NCI-H2227 treated with DMSO at 0.1 percent for 48 hours (cell line): ENCODE measurements at places on chromosomes 4 and X.

DNA sequence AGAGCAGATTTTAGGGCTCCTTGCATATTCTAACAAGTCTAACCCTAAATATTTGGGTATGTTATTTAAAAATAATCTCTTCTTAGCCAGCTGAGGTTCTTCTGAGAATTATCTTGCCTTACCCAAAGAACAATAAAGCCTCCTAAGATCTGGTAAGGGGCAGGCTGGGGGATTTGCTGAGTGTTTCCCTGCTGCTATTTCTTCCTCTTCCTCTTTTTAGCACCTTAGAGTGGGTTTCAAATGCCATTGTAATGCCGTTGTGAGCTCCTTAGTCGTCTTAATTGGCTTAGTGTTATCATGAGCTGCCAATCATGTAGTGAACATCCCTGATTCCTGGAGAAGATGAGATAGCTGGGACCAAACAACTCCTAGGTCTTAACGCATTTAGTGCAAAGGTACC is 15.4 kb downstream of the STOX2 start:
- no peak for DNase-seq

- no peak for DNase-seq
Measured at GRCh38 chrX:151384807-151385206, 12.2 kb upstream of the VMA21 start.

GRCh38 chr4:132955146-132955545 is 193.9 kb upstream of the PCDH10 start:
- DNase-seq = no peak

DNA sequence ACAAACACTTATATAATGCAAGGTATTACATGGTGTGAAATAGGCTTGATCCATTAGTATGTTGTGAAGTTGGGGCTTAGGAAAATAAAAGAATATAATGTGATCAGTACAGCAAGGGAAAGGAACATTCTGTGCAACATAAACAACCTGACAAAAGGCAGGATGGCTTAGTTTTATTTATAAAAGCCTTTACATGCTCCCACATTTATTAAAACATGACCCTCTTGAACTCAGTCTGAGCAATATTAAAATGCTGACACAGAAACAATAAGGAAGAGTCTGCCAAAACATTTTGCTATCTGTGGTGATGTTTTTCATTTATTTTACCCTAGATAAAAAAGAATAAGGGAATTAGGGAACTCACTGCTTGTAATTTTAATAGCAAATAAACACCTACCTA is 519.7 kb downstream of the PCDH7 start:
- no peak for DNase-seq

- no peak for DNase-seq
Measured at GRCh38 chrX:48976086-48976485, 4.4 kb upstream of the KCND1 start.

DNA sequence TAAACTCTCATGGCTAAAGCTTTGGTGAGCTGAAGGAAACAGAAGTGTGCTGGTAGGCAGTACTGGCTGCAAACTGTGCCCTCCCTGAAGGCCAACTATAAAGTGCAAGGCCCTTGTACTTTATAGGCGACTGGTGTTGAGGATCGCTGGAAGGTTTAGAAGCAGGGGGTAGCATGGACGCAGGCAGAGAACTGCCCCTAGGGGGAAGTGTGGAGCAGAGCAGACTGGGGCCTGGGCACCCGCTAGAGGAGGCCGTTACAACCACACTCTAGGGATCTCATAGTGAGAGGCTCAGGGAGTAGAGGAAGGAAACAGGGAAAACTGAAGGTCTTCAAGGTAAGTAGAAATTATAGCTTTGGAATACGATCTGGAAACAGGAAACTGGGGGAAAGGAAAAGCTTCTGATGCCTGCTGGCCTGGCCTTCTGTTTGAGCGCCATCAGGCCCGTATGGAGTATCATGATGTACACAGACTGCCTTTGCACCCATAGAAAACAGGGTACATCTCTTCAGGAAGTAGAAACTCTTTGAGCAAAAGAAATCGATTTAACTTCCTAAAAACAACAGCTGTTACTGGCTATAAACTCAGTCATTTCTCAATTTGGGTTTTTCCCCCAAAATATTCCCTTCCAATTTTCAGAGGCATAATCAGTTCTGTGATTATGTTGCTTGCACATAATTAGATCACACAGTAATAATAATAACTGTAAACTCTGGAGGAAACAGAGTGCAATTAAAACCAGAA is 23.9 kb upstream of the TMSB4X start:
- no peak for DNase-seq

DNA sequence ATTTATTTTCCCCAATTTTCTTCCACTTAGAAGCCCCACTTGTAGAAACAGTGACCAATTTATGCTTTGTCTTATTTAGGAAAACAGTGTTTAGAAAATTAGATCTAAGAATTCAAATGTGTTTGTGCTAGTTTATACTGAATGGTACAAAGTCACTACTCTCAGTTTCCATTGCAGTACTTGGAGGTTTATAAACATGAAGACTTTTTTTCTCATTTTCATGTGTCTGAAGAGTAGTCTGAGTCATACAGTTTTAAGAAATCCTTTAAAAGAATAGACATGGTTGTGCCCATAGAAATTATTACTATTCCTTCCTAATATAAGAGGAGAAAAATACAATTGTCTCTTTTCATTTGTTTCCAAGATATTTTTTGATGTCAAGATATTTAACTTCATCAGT is 458.7 kb downstream of the NAF1 start:
- no peak for DNase-seq

DNA sequence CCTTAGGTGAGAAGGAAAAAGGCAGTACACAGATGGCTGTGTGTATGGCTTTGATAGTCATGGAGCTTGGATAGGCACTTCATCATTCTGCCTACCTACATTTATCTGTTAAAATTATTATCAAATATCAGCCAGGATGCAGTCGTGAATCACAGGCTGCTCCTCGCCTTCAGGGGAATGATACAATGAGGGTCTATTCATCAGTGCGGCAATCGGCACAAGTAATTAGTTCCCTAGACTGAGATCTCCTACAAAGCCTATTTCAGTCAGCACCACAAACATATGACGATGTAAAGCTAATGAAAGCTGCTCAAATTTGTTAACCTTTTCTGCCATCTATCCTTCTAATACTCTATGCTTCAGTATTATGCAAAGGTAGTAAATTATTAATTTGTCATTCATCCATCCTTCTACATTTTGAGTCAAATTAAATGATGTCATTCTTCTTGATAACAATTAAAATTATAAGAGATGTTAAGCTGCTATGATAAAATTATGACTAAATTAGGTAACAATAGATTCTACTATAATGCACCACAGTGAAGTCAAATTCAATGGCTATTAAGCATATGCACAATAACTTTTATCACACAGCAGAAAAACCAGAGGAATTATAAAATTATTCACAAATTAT is 19.0 kb downstream of the MAB21L2 start:
- no peak for DNase-seq

DNA sequence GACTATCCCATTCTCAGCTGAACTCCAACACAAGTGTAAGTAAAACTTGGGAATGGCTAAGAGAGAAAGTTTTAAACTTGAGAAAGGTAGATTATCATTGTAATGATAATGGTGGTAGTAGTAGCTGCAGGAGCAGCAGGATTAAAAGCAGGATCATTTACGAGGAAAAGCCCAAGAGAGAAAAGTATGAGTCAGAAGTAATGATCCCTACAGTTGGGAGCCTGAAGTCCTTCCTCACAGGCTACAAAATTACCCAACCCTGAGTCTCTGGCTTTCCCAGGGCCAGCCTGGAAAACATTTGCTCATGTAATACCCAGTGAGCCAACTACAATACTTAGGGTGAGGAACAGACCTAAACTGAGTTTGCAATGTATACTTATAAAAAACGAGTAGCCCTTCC is 4.4 kb upstream of the PRDM8 start:
- DNase-seq = no peak

DNA sequence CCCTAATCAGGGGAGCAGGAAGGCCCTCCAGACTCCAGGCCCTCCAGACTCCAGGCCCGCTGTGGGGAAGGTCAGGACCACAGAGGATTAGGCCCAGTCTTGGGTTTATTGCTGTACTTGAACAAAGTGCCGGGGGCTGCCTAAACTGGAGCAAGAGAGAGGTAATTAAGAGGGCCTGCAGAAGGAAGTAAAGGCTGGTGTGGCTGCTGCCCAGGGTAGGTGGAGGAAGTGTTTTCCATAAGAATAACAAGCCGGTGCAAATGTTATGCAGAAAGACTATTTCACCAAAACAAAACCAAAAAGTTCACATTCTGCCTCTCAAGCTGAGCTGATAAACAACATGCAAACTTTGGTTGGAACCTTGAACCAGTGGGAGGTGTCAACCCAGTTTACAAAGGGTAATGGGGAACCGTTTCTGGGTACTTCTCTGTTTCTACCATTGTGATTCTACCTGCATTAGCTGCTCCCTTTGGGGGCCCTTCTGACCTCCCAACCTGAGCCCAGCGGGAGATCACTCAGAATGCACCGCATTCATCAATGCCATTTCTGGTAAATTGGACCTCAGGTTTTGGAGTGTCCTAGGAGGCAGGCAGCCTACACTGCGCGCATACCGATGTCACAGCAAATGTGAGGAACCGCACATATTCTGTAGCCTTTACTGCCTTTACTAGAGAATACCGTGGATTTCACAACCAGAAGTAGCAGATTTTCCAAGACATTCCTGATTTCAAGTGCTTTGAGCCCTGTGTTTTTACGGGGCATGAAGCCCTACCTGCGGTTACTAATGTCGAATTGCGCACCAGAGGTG is 59.7 kb upstream of the BCOR start:
- peak; percentile 36 for DNase-seq

- DNase-seq = peak; percentile 42
Measured at GRCh38 chr4:10063544-10064300, 42.4 kb upstream of the SLC2A9 start.

GRCh38 chr4:28149762-28150161 is 1289.1 kb downstream of the STIM2 start:
- no peak for DNase-seq

DNA sequence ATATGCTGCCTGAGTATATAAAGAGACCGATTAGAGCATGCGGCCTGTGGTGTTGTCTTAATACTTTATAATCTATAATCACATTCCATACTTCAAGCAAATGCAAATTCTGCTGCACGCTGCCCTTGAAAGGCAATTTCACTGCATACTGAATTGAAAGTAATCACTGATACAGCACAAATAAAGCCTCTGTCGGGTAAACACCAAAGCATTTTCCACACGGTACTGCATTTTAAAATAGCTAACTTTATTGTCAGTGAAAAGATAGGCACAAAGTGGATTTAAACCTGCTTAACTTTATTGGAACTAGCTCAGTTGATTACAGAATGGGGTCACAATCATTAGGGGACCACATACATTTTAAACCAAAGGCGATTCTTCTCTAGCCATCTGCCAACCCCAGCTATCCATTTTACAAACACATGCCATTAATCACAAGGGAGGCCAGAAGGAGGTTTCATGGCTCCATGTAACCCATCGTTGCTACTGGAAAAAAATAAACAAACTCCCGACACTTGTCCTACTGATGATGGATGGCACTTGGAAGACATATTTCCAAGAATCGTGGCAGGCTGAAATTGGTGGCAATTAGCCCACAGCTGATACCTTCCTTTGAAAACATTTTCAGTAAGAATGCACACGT is 65.9 kb downstream of the AMOT start:
- DNase-seq = no peak

DNA sequence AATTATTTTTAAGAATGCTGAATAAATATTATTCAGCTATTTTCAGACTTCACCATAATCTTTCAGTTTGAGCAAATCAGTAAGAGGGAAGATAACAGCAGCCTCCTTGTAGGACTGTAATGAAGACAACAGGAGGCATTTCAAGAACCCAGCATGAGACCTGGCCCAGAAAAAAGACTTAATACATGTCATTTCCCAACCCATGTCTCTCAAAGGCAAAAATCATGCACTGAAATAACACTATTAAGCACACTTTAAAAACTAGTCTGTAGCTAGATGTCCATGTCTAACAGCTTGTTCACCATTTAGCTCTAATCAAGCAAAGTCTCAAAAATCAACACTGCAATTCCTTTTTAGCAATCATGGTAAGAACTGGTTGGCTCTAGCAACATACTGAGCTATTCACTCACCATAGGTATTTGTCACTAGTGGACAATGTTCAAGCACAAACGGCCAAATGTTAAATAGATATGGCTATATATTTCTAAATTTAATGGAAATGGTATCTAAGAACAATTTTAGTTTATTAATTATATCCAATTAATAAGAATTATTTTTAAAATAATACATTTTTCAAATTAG is 109.9 kb downstream of the WDFY3 start:
- peak; percentile 36 for DNase-seq

GRCh38 chrX:98068024-98068580 is 1184.4 kb downstream of the RPA4 start:
- no peak for DNase-seq

- no peak for DNase-seq
Measured at GRCh38 chr4:7787681-7788141, 151.9 kb downstream of the AFAP1 start.

- DNase-seq = no peak
Measured at GRCh38 chr4:98937986-98938720, 9.2 kb upstream of the EIF4E start.

DNA sequence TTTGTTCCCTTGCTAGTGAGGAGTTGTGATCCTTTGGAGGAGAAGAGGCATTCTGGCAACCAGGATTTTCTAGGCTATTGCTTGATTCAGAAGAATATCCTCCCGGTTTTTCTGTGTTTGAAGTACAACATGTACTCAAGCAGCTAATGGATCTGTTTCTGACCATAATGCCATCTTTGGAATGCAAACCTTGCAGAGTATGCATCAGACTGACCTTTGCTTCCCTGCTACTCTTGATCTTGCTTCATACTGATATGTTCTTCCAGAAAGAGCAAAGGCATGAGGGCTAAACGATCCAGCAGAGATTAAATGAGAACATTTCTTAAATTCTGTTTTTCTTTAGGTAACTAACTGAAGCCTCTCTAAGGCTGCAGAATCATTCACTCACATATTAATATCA is 265.4 kb upstream of the SLC7A11 start:
- DNase-seq = no peak

- no peak for DNase-seq
Measured at GRCh38 chr4:31366041-31366440, 645.9 kb downstream of the PCDH7 start.

- DNase-seq = no peak
Measured at GRCh38 chr4:82773057-82773456, 25.5 kb downstream of the SCD5 start.

DNA sequence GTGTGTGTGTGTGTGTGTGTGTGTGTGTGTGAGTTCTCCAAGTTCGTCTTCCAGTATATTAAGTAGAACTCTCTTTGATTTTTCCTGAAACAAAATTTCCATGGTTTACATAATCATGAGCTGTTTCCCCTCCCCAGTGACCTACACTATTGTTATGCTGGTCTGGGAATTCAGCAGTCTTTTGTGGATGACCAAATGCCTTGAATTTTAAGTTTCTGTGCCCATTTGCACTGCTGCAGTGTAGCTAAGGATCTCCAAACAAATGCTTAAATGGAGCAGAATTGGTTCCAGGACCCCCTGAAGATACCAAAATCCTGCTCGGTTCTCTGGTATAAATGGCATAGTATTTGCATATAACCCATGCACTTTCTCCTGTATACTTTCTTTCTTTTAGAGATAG is 77.2 kb upstream of the SLC34A2 start:
- no peak for DNase-seq

DNA sequence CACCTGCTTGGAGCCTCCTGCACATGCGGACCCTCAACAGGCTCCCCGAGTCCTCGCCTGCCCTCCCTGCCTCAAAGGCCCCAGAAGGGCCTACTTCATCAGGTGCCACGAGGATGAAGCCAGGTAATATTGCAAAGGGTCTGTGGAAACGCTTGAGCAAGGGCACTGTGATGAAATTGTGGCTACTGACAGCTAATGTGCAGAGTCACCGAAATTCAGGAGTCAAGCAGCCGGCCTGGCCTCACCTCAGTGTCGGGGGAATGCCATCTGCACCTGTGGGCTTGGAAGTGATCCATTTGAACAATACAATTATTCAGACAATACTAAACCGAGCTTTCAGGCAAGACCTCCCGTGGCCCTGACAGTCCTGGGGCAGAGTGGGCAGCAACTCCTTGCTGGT is 3.1 kb upstream of the FGFR3 start:
- DNase-seq = no peak
